ENCODE measurements at places on chromosomes 7 and 10. TPM values are rescaled to one million over a fixed set of nuclear protein-coding genes. Genes with fewer than 3 reads are reported as not detected.

- peak; percentile 10 for DNase-seq
These were observed 393.5 kb downstream of the GFRA1 start for GRCh38 chr10:115879372-115880089.

The FAM204A gene
- polyA plus RNA-seq, result 32.7 TPM

The SFTPA1 gene
- not detected for polyA plus RNA-seq

- no peak for DNase-seq
These were observed 19.4 kb downstream of the HIPK2 start for GRCh38 chr7:139758388-139758787.
